MCF 10A (cell line): ENCODE measurements at places on chromosomes 6 and 20. TPM values are rescaled to one million over a fixed set of nuclear protein-coding genes. Genes with fewer than 3 reads are reported as not detected.
A peak's percentile ranks its signal among the peaks of the same experiment; 100 is the strongest.

DNA sequence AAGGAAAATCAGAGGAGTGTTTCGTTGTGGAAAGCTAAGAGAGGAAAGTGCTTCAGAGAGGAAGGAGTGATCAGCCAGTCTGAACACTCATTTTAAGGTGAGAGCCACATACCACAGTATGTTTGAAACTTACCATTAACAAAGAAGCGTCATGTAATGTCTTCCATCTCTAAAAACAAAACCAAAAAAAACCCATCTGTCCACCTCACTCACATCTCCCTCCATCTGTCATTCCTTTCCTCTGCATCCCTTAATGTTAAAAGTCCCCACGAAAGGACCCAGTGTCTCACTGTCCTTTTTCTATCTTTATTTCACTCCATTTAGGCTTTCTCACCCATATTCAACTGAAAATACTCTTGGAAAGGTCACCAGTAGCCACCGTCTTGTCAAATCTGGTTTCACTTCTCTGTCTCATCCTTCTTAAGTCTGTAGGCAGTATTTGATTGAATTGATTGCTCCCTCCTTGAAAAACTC is 59.4 kb upstream of the GNRH2 start:
- DNase-seq, result no peak
- peaks cover 9% of the 10 kb centered on the region for H3K4me1 ChIP-seq
- no peaks in the 10 kb centered on the region for H3K27me3 ChIP-seq
- H3K4me3 ChIP-seq, result no peak overlapping the region

DNA sequence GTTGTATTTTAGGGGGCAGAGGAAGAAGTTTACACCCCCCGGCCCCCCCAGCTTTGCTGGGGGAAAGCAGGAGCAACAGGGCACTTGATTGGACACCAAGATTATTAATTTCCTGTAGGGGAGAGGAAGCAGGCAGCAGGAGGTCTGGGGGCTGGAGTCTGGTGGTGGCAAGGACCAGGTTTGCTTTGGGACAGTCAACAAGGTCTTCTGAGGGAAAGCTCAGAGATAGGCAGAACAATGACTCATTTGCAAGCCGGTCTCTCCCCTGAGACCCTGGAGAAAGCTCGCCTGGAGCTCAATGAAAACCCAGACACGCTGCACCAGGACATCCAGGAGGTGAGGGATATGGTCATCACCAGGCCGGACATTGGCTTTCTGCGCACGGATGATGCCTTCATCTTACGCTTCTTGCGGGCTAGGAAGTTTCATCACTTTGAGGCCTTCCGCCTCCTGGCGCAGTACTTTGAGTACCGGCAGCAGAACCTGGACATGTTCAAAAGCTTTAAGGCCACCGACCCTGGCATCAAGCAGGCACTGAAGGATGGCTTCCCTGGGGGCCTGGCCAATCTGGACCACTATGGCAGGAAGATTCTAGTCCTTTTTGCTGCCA is 1.6 kb downstream of the CLVS2 start:
- DNase-seq, result no peak
- H3K36me3 ChIP-seq, result no peaks in the 10 kb centered on the region
- H3K4me3 ChIP-seq, result no peak overlapping the region
- H3K27me3 ChIP-seq, result no peaks in the 10 kb centered on the region

DNA sequence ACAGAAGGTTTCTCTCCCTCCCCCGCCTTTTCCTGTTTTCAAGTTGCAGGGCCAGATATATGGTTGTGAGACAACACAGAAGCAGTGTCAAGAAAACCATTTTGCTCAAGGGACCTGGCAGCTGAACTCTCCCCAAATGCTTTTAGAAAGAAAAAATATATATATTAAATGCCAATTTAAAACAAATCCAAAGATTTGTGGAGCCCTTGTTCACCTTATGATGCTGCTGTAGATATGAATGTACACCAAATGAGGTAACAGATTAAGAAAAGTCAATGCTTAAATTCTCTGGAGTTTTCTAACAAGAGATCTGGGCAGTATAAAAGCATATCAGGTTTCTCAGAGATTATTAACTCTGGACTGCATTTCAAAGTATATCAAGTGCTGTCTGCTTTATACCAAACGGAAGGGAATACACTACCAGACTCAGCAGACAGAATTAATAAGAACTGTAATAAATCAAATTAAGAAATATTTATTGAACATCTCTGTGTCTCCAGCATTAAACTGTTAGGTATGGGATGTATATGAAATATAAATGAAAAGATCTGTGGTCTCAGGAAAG is 357.5 kb downstream of the HDGFL1 start:
- H3K27ac ChIP-seq, result no peak overlapping the region
- no peak overlapping the region for H3K4me3 ChIP-seq
- no peaks in the 10 kb centered on the region for H3K36me3 ChIP-seq
- no peak for DNase-seq
- H3K27me3 ChIP-seq, result no peaks in the 10 kb centered on the region
- no peaks in the 10 kb centered on the region for H3K4me1 ChIP-seq

DNA sequence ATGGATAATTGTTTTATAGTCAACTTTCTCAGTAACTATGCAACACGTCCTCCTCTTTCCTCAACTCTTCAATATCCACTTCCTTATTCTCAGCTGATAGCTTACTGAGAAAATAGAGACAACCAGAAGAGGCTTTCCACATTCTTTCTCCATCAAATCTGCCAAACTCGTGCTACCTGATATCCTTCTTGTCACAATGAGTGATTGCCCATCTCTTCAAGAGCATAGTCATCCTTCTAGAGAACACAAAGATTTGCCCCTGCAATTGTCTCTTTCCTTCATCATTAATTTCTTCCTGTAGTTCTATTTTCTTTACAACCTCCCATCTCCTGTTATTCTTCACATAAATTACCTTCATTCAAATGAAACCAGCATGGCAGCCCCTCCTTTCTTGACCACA is 75.9 kb upstream of the RGS17 start:
- DNase-seq, result no peak
- peaks cover 6% of the 10 kb centered on the region for H3K4me1 ChIP-seq
- H3K4me3 ChIP-seq, result no peak overlapping the region
- no peaks in the 10 kb centered on the region for H3K36me3 ChIP-seq

OR2H2 gene
- total RNA-seq, result not detected in 2 replicates

DNA sequence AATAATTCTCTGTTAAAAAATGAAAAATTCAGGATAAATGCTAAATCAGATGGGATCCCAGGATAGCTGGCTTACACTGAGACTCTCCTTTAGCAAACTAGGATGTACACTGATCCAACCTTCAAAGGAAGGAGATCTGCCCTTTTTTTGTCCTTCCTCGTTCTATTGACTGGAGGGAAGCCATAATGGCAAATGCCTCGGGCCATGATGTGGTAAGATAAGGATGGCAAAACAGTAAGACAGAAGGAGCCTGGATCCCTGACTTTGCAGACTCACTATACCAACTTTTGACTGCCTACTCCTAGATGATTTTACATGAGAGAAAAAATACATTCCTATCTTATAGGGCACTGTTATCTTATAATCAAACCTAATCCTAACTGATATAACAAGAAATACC is 156.9 kb upstream of the BEND3 start:
- no peak overlapping the region for H3K27ac ChIP-seq
- no peaks in the 10 kb centered on the region for H3K4me1 ChIP-seq
- H3K4me3 ChIP-seq, result no peak overlapping the region
- H3K27me3 ChIP-seq, result no peaks in the 10 kb centered on the region
- DNase-seq, result no peak

DNA sequence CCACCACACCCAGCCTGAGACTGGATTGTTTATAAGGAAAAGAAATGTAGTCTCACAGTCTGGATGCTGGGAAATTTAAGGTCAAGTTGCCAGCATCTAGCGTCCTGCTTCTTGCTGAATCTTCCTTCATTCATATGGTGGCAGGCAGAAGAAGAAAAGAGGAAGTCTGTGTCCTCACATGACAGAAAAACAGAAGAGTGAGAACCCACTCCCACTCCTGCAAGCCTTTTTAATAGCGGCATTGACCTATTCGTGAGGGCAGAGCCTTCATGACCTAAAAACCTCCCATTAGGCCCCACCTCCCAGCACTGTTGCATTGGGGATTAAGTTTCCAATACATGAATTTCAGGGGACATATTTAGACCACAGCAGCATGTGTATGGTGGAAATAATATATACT is 160.8 kb upstream of the BMP2 start:
- no peaks in the 10 kb centered on the region for H3K36me3 ChIP-seq
- no peak overlapping the region for H3K27ac ChIP-seq
- no peak for DNase-seq
- H3K27me3 ChIP-seq, result no peaks in the 10 kb centered on the region
- peaks cover 2% of the 10 kb centered on the region for H3K4me1 ChIP-seq
- no peak overlapping the region for H3K4me3 ChIP-seq

GRCh38 chr6:130204322-130204721 is 18.4 kb downstream of the SAMD3 start:
- no peak overlapping the region for H3K27ac ChIP-seq
- no peaks in the 10 kb centered on the region for H3K4me1 ChIP-seq
- no peaks in the 10 kb centered on the region for H3K27me3 ChIP-seq
- no peak overlapping the region for H3K4me3 ChIP-seq
- no peaks in the 10 kb centered on the region for H3K36me3 ChIP-seq

DNA sequence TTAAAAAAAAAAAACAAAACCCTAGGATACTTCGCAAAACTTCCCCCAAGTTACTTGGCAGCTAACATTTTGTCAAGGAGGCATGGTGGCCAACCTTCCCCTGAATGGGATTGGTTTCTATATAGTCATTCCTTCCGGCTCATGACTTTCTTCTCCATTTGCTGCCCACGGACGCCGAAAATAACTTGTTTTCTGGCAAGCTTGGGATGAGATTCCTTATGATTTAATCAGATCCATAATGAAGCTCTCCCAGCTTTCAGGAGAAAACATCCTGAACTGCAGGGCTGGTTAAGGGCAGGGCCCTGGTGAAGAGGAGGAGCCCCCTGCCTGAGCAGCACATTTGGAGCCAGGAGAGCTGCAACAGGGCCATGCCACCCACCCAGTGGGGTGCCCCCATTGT is 49.9 kb downstream of the PPP1R16B start:
- peak; percentile 20 for DNase-seq
- H3K27ac ChIP-seq, result no peak overlapping the region

DNA sequence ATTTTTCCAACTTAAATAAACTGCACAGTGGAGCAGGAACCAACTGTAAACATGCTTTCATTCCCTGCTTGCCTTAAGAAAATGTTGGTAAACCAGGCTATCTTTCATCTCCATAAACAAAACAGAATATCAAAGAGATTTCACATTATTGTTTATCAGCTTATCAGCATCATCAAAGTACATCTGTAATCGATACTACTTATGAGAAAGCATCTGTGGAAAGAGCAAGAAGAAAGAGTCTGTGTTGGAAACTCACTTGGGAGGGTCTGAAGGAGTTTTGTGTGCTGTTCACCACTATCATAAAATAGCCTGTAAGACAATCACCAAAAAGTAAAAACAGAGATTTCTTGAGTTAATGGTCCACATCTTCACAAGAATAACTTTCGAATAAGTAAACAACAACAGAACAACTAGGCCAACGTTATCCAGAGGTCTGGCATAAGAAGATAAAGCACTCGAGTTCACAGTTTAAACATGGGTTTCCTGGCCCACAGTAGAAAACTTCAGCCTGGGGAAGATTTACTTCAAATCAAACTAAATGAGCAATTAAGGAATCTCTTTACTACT is 47.9 kb downstream of the EPB41L2 start:
- H3K4me1 ChIP-seq, result peaks cover 10% of the 10 kb centered on the region
- H3K36me3 ChIP-seq, result no peaks in the 10 kb centered on the region
- no peaks in the 10 kb centered on the region for H3K27me3 ChIP-seq

EDN1 gene
- total RNA-seq, result 1.2 and 2.7 TPM in 2 replicates

DNA sequence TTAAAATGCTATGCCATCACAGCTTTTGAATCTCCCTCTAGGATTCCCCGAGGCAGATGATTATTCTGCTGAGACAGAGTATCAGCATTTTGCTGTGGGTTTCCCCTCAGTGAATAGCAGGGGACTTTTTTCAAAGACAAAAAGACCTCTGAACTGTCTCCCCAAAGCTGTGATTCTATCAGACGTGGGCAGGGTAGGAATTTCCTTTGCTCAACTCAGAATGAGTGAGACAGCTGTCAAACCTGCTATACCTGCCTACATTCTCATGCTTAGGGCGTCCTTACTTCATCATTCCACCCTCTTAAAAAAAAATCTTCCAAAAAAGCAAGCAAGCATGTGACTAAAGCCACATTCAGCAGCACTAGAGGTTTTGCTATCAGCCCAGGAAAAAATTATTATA is 147.6 kb upstream of the FAM83B start:
- peaks cover 10% of the 10 kb centered on the region for H3K4me1 ChIP-seq
- no peaks in the 10 kb centered on the region for H3K36me3 ChIP-seq
- no peak overlapping the region for H3K4me3 ChIP-seq
- H3K27ac ChIP-seq, result no peak overlapping the region
- H3K27me3 ChIP-seq, result no peaks in the 10 kb centered on the region
- no peak for DNase-seq
